ENCODE measurements at places on chromosomes 3 and 15.

- DNase-seq, result no peak
These were observed 9.1 kb downstream of the CLCN2 start for GRCh38 chr3:184352149-184352785.

DNA sequence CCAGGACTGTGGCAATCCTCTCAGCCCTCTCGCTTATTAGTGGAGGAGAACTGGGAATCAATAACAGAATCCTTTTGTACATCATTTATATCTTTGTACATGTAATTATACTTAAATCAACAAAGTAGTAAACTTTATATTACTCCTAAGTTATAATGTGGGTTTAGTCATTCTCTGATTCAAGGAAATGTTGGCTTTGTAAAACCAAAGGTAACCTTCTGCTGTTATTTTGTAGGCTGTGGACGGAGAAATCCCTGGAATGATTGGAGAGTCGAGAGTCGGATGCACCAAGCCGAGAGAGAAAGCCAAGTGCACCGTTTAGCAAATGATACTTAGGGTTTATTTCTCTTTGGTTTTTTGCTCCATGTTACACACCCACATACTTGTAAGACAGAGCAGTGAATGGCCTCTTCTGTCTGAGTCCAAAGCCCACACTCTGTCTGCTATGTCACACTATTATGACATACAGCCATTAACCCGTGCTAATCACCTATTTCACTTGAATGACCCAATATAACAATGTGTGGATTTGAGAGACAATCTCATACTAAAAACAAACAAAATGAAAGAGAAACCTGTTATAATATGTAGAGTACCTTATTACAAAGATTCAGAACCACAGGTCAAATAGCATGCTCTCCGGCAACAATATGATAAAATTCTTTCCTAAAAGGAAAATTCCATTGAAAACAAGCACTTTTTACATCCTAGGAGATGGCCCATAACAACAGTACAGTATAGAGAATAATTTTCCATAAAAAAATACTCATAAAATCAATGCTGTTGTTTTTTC, 72.2 kb downstream of the MECOM start:
- DNase-seq, result no peak

- DNase-seq, result no peak
These were observed 12.5 kb downstream of the RBM5 start for GRCh38 chr3:50100956-50101845.

DNA sequence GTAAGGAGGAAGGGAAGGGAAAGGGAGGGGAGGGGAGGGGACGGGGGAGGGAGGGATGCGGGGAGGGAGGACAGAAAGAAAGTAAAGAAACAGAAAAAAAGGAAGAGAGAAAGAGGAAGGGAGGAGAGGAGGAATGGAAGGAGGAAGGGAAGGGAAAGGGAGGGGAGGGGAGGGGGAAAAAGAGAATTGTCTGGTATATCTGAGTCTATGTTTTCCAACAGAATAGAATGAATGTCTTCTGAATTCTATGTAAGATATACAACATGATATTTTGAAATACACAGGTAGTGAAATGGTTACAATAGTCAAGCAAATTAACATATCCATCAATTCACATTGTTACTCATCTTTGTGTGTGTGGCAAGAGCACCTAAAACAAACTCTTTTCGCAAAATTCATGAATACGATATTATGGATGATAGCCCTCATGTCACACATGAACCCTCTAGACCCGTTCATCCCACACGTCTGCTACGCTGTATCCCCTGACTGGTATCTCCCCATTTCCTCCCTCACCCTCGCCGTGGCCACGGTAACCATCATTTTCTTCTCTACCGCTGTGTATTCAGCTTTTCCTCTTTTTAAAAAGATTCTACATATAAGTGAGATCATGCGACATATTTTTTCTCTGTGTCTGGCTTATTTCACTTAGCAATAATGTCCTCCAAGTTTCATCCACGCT, 168.9 kb downstream of the XXYLT1 start:
- DNase-seq, result no peak

DNA sequence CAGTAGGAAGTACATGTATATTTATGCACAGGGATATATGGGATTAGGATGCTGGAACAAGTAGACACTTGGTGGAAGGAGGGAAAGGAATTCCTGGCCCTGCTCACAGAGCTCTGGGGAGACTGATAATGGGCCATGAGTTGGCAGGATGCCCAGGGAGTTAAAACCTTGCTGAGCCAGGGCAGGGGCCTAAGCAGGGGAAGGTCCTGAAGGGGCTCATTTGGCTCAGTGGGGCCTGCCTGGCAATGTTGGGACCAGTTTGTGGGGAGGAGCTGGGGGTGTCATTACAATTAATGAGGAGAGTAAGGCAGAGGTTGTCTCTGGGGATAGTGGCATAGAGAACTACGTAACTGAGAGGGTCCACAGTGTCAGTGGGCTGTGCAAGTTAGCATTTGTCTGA, 124.2 kb upstream of the ADPGK start:
- no peak for DNase-seq

GRCh38 chr3:170762064-170762463, 107.9 kb downstream of the RPL22L1 start:
- no peak for DNase-seq

GRCh38 chr3:103601666-103602065, 1166.9 kb downstream of the ZPLD1 start:
- no peak for DNase-seq

GRCh38 chr3:32945136-32945535, 6.3 kb upstream of the CCR4 start:
- no peak for DNase-seq

- no peak for DNase-seq
These were observed 326.9 kb upstream of the CTNNB1 start for GRCh38 chr3:40872258-40872920.

GRCh38 chr15:63277893-63278456, 570 bp downstream of the APH1B start:
- DNase-seq, result no peak

DNA sequence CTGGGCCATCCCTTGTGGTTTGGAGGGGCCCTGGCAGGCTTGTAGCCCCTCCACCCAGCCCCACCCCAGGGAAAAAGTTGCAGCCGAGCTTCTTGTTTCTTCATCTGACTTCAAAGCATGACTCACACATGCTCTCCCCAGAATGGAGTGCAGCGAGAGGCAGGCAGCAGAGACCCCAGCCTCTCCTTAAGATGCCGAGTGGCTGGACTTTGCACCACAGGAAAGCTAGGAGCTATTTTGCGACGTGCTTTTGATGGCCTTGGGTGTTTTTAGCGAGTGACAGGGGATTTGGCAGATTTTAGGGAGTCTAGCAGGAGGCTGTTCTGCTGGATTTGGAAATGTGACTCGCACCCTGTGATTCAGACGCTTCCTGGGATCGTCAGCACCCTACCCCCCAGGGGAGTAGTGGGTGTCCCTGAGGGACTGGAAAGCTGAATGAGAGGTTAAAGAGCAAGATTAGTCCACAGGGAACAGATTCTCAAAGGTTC, 14.2 kb downstream of the BAHD1 start:
- DNase-seq, result no peak

GRCh38 chr3:187767266-187768012, 22.2 kb upstream of the BCL6 start:
- DNase-seq, result no peak

DNA sequence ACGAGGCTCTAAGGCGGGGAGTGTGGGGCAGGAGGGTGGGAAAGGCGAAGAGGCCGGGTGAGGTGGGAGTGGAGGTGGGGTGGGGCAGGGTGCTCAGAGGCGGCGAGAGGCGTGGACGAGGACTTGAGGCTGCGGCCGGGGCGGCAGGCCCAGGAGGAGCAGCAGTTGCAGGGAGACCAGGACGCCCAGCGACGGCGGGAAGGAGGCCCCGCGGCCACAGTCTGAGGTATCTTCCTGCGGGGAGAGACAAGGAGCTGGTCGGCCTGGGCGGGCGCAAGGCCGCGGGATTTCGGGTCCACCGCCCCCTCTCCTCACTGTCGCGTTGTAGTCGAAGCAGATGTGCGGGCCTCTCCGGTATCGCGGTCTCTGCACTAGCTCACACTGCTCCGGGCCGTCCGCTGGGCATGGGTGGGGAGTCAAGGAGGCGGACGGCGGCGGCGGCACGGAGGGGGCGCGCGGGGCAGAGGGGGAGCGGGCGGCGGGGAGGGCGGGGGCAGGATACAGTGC, 5.3 kb upstream of the TMEM115 start:
- no peak for DNase-seq

DNA sequence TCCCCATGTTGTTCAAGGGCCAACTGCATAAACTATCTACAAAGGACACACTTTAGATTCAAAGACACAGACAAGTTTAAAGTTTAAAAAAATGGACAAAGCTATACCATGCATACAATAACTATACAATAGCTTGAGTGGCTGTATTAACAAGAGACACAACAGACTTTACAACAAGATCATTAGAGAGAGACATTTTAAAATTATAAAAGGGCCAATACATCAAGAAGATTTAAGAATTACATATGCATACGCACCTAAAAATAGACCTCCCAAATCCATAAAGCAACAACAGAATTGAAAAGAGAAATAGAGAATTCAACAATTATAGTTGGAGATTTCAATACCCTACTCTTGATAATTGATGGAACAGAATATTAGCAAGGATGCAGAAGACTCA, 79.4 kb downstream of the XXYLT1 start:
- DNase-seq, result no peak

GRCh38 chr3:136658946-136659682, 93.1 kb downstream of the STAG1 start:
- no peak for DNase-seq

DNA sequence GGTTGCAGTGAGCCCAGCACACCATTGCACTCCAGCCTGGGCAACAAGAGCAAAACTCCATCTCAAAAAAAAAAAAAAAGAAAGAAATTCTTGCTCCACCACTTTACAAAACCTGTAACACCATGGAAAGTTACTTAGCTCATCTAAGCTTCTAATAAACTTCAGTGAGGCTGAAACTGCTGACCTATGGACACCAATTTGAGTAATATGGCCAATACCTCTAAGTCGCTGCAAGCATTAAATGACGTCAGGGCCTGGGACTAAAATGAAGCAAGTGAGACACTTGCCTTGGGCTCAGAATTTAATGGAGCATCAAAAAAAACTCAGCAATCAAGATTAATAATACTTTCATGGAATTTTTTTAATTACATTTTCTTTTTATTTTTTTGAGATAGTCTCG, 42.5 kb downstream of the ZMAT3 start:
- DNase-seq, result no peak

Measured in stimulated activated CD8-positive, alpha-beta memory T cell treated with anti-CD3 and anti-CD28 coated beads, Interleukin-2, amount 100 ng/mL, for 48 hours (primary cell).